Colonic mucosa (tissue), 4 donors: ENCODE measurements at places on chromosomes 2 and 18.
A peak's percentile ranks its signal among the peaks of the same experiment; 100 is the strongest.

DNA sequence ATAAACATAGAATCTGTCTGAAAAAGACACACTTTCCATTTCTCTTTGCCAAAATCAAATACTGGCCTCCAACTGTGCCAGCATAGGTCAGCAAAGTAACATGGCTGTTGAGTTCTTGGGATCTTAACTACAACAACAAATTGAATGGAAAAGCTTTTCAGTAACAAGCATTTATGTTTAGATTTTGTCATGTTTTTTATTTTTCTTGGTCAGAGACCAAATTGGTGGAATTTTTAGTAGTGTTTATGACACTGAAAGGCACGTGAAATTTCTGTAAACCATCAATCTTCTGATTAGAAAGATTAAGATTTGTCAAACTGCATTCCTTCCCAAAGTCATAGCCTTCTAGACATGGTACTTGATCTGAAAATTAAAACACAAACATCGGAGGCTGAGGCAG lies 77.6 kb downstream of the PDE1A start:
- H3K4me3 ChIP-seq: no peak overlapping the region
- no peak for DNase-seq
- H3K27ac ChIP-seq: no peak overlapping the region
- no peaks in the 10 kb centered on the region for H3K36me3 ChIP-seq

DNA sequence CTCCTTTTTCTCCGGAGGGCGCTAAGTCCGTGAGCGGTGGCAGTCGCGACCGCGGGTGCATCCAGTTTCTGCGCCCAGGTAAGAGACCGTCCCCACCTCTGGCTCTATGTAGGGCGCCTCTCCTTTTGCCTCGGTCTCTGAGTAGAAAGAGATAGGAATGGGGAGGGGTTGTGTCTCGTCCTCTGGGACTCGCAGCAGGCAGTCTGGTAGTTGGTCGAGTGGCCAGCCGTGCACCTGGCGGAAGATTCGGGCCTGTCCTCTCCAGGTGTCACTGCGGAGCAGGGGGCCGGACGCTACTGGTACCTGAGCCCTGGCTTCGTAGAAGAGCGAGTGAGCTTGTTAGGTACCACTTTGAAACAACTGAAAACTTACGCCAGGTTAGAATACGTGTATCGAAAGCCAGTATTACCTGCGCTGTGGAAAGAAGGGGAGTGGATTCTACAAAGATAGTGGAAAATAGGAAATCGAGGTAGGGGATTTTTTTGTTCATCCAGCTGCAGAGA lies 403 bp downstream of the MAP2 start:
- no peaks in the 10 kb centered on the region for H3K36me3 ChIP-seq
- H3K27ac ChIP-seq: no peak overlapping the region
- peak overlapping the region; percentile 40 for H3K4me3 ChIP-seq

- no peaks in the 10 kb centered on the region for H3K36me3 ChIP-seq
- H3K4me3 ChIP-seq: no peak overlapping the region
- DNase-seq: no peak
- H3K27ac ChIP-seq: no peak overlapping the region
- no peaks in the 10 kb centered on the region for H3K27me3 ChIP-seq
Measured at GRCh38 chr2:1956520-1957289, 212.4 kb upstream of the PXDN start.

- no peak for DNase-seq
- H3K36me3 ChIP-seq: no peaks in the 10 kb centered on the region
- H3K4me3 ChIP-seq: no peak overlapping the region
- no peaks in the 10 kb centered on the region for H3K27me3 ChIP-seq
- H3K4me1 ChIP-seq: no peaks in the 10 kb centered on the region
Measured at GRCh38 chr2:240723851-240724250, 32.2 kb downstream of the AQP12A start.

DNA sequence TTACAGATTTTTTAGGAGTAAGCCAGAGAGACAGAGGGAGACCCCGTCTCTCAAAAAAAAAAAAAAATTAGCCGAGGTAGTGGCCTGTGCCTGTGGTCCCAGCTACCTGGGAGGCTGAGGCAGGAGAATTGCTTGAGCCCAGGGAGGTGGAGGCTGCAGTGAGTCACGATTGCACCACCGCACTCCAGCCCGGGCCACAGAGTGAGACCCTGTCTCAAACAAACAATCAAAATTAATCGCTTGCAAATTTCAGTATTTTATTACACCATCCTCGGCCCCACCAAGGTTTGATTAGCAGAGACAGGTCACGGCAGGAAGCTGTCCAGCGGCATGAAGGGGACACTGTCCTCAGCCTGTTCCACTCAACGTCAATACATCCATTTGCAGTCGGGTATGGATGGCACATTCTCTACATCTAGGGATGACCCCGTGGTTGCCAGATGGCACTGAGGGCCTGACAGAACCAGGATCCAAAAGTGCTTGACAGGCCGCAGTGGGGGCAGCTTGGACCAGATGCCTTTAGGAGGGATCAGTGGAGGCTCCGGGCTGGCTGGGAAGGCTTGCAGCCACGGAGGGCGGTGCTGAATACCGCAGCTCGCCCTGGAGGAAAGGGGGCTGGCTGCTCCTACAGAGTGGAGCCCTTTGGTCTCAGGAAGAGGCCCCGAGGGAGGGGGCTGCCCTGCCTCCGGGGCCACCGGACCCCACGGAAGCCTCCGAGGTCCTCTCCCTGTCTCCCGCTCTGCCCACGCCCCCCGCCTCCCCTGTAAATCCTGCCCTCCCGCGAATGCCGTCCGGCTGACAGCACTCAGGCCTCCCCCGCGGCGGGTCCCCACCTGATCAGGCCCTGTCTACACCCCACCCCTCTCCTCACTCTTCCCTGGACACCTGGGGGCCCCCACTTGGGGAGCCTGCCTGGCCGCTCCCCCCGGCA lies 13.1 kb downstream of the ASPRV1 start:
- peaks cover 5% of the 10 kb centered on the region for H3K4me1 ChIP-seq
- no peak overlapping the region for H3K27ac ChIP-seq
- H3K27me3 ChIP-seq: no peaks in the 10 kb centered on the region
- H3K36me3 ChIP-seq: no peaks in the 10 kb centered on the region
- no peak overlapping the region for H3K4me3 ChIP-seq

- no peaks in the 10 kb centered on the region for H3K27me3 ChIP-seq
- H3K4me1 ChIP-seq: no peaks in the 10 kb centered on the region
- no peaks in the 10 kb centered on the region for H3K36me3 ChIP-seq
- H3K27ac ChIP-seq: no peak overlapping the region
- no peak overlapping the region for H3K4me3 ChIP-seq
- no peak for DNase-seq
Measured at GRCh38 chr2:38991899-38992298, 102.2 kb downstream of the ARHGEF33 start.

DNA sequence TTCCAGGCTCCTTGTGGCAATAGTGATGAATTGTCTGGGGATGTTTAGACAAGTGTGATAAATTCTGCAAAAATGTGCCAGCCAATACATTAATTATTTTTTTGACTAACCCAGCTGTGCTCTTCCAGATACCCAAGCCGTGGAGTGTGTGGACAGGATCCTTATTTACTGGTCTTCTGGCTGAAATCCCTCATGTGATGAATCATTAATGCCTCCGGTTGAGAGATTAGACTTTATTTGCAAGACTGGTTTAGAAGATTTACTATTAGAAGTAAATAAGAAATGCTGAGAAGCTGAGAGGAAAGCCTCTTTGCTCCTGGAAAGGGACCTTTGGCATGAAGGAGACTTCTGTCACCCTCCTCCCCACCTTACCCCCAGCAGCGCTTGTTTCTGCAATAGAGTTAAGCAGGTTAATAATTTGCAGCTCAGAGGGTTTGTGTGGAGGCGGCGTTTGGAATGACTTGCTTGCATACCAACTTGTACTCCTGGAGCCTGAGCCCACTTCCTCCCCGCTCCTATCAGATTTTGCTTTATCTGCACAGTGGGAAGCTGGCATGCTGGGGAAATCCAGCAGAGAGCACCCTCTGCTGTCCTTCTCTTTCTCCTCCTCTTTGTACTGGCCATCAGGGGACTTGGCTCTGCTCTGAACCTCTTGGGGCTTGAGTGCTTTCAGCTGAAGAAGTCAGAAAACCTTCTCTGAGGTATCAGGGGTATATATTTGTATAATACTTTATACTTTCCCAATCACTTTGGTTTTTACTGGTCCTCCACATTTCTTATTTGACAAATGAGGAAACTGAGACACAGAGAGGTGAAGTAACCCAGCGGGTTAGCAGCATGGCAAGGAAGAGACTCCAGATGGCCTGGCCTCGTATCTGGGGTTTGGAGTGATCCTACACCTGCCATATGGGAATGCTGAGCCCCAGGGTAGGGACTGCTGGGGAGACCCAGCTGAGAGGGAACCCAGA lies 16.3 kb downstream of the SLC3A1 start:
- no peak overlapping the region for H3K4me3 ChIP-seq
- no peaks in the 10 kb centered on the region for H3K27me3 ChIP-seq
- H3K27ac ChIP-seq: peak overlapping the region; percentile 56
- H3K4me1 ChIP-seq: peaks cover 10% of the 10 kb centered on the region
